Gastrocnemius medialis (tissue), 4 donors: ENCODE measurements at places on chromosomes 16 and 17. TPM values are rescaled to one million over a fixed set of nuclear protein-coding genes. Genes with fewer than 3 reads are reported as not detected.

C17orf75 gene
- total RNA-seq = 8.0 TPM

SSTR5 gene
- 1.3 TPM for total RNA-seq

ABCC6 gene
- total RNA-seq = 0.36 TPM

TVP23B gene
- 18.8 TPM for total RNA-seq

KCNJ16 gene
- not detected for total RNA-seq

SPNS2 gene
- 4.3 TPM for total RNA-seq

AURKB gene
- total RNA-seq = not detected

SGCA gene
- total RNA-seq = 385 TPM

MYH2 gene
- total RNA-seq = 876 TPM

KRTAP9-8 gene
- not detected for total RNA-seq

HOXB7 gene
- total RNA-seq = 0.36 TPM

NGFR gene
- 3.2 TPM for total RNA-seq

IRF8 gene
- total RNA-seq = 1.5 TPM

ACE gene
- total RNA-seq = 6.3 TPM

GIT1 gene
- 62.2 TPM for total RNA-seq

USP7 gene
- total RNA-seq = 83.9 TPM

SEC14L5 gene
- 1.0 TPM for total RNA-seq

ZNF688 gene
- 38.2 TPM for total RNA-seq

CCDC40 gene
- total RNA-seq = 2.1 TPM

NOS2 gene
- 0.07 TPM for total RNA-seq

EPOP gene
- total RNA-seq = 0.29 TPM

CES2 gene
- total RNA-seq = 48.2 TPM

ZNF646 gene
- total RNA-seq = 11.7 TPM

PSMB10 gene
- 18.3 TPM for total RNA-seq

IRX3 gene
- total RNA-seq = 5.0 TPM

PSMB3 gene
- total RNA-seq = 211 TPM

SMIM5 gene
- total RNA-seq = not detected

CTF1 gene
- total RNA-seq = 5.6 TPM

SYT17 gene
- total RNA-seq = 0.22 TPM

SLC47A1 gene
- 119 TPM for total RNA-seq

SAMD14 gene
- total RNA-seq = 0.31 TPM

CSH2 gene
- not detected for total RNA-seq

PTGES3L gene
- total RNA-seq = 29.1 TPM
